ENCODE measurements at places on chromosomes 1 and 21.
A peak's percentile ranks its signal among the peaks of the same experiment; 100 is the strongest.

- DNase-seq: no peak
- H3K27ac ChIP-seq: no peak overlapping the region
- no peaks in the 10 kb centered on the region for H3K27me3 ChIP-seq
- H3K36me3 ChIP-seq: peaks cover 47% of the 10 kb centered on the region
- H3K4me3 ChIP-seq: no peak overlapping the region
Observed at GRCh38 chr1:150621497-150622302, 7.7 kb downstream of the ENSA start.

DNA sequence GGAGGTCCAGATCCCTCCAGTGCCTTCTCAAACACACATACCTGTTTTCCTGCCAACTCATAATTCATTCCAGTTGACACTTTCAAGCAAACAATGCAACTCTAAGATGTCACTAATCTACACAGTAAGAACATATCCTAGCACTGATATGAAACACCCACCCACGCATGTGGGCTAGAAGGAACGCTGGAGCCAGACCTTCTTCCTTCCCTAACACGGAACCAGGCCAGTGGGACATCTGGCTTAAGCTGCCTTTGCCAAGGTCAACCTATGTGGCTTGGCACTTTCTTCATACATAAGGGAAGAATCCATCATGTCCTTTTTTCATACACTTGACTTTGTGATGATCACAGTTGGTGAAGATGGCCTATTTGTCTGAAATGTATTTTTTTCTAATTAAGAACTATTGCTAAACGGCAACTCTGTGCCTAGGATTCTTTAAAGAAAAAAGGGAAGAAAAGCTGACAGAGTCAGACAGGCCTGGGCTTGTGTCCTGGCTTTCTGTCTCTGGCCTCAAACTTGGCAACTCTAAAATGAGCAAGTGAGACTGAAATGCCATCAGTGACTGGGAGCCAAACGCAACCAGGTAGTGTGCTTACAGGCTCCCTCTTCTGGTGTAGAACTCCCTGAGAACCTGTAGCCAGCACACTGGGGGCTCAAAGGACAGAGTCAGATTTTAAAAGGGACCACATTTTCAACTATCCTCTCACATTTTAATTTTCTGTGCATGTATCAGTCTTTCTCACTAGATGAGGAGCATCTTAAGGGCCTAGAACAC is 92.6 kb upstream of the BEND5 start:
- no peak overlapping the region for H3K4me3 ChIP-seq
- DNase-seq: no peak
- no peak overlapping the region for H3K27ac ChIP-seq
- H3K36me3 ChIP-seq: no peaks in the 10 kb centered on the region
- no peaks in the 10 kb centered on the region for H3K27me3 ChIP-seq

- H3K4me3 ChIP-seq: no peak overlapping the region
- peak; percentile 28 for DNase-seq
- no peak overlapping the region for H3K27ac ChIP-seq
Observed at GRCh38 chr1:153422450-153423068, 6.2 kb downstream of the S100A7A start.

DNA sequence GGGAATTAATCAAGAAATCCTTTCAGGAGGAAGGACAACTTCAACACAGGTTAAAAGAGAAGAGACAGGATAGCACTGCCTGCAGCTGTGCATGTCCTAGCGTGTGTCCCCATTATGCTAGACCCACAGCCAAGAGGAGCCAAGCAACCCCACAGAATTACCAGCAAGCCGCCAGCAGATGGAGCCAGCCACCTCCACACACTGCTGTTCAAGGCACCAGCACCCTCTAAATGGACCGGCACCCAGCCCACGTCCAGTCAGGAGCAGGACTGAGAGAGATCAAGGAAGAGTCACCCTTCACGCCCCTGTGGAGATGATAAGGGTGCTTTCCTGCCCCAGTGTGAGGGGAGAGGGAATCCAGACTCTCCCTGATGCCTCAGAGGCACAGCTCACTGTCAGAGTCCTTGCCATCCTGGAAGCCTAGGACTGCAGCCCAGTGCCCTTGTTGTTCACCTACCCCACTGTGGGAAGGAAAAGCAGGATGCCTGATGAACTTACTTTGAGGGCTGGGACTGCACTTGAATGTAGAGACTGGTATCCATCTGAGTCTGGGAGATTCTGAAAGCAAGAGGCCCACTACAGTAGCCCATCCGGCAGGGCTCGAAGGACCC is 37.1 kb upstream of the CTTNBP2NL start:
- DNase-seq: peak; percentile 44
- no peaks in the 10 kb centered on the region for H3K36me3 ChIP-seq
- H3K4me3 ChIP-seq: no peak overlapping the region
- no peak overlapping the region for H3K27ac ChIP-seq
- H3K4me1 ChIP-seq: no peaks in the 10 kb centered on the region
- peaks cover 21% of the 10 kb centered on the region for H3K27me3 ChIP-seq

GRCh38 chr1:112770724-112771123 is 55.6 kb upstream of the PPM1J start:
- H3K4me3 ChIP-seq: no peak overlapping the region
- DNase-seq: no peak
- H3K27me3 ChIP-seq: no peaks in the 10 kb centered on the region
- no peak overlapping the region for H3K27ac ChIP-seq

DNA sequence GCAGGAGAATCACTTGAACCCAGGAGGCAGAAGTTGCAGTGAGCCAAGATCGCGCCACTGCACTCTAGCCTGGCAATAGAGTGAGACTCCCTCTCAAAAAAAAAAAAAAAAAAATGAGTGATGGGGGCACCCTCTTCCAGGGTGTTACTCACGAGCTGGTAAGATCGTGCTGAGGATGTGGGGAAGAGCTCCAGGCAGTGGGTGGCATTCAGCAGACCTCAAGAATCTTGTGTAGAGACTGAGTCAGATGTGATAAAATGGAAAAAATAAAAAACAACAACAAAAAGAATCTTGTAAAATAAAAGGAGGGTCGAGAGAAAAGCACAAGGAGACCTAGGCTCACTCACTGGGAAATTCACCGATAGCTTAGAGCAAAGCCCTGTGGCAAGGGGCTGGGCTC is 38.5 kb downstream of the EPHA2 start:
- H3K27ac ChIP-seq: no peak overlapping the region
- H3K4me3 ChIP-seq: no peak overlapping the region
- DNase-seq: no peak
- no peaks in the 10 kb centered on the region for H3K36me3 ChIP-seq

- no peaks in the 10 kb centered on the region for H3K4me1 ChIP-seq
- H3K4me3 ChIP-seq: no peak overlapping the region
- H3K27ac ChIP-seq: no peak overlapping the region
- DNase-seq: no peak
- no peaks in the 10 kb centered on the region for H3K27me3 ChIP-seq
- H3K36me3 ChIP-seq: peaks cover 28% of the 10 kb centered on the region
Observed at GRCh38 chr21:31682620-31683019, 23.1 kb downstream of the SOD1 start.

DNA sequence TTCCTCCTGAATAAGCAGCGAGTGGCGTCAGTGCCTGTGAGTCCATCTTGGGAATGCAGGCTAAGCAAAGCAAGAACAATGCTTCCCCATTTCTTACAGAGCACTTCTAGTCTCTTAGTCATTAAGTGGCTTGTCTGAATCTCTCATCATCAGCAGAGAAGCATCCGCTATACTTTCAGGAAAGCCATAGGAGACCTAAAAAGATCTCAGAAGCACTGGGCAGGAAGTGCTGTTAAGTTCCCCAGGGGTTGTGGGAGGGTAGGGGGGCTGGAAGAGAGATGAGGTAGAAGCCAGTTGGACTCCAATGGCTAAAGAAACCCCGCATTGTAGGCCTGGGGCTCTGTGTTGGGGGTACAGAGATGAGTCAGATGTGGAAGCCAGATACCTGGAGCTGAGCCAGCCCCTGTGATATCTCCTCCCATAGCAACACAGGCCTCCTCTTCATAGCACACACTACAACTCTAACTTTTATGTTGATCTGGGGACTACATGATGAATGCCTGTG is 44.9 kb downstream of the SYT6 start:
- H3K36me3 ChIP-seq: no peaks in the 10 kb centered on the region
- DNase-seq: no peak
- no peaks in the 10 kb centered on the region for H3K27me3 ChIP-seq
- H3K4me1 ChIP-seq: peaks cover 2% of the 10 kb centered on the region
- H3K4me3 ChIP-seq: no peak overlapping the region

DNA sequence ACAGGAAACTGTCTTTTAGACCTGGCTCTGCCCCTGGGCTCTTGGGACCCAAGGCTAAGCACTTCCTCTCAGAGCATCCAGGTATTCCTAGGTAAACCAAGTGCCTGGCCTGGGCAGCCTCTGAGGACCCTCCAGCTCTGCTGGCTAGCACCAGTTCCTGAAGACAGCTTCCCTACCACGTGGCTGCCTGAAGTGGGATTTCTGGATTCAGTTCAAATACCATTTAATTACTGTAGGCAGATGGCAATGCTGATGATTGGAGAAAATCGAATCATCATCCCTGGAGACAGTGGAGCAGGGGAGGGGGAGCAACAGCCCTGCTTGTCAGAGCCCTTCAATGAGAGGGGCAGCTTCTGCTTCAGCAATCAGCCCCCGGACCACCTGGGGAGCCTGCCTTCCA is 11.9 kb downstream of the KIF21B start:
- H3K4me3 ChIP-seq: no peak overlapping the region
- DNase-seq: no peak
- no peaks in the 10 kb centered on the region for H3K27me3 ChIP-seq
- peaks cover 10% of the 10 kb centered on the region for H3K4me1 ChIP-seq
- no peaks in the 10 kb centered on the region for H3K36me3 ChIP-seq

DNA sequence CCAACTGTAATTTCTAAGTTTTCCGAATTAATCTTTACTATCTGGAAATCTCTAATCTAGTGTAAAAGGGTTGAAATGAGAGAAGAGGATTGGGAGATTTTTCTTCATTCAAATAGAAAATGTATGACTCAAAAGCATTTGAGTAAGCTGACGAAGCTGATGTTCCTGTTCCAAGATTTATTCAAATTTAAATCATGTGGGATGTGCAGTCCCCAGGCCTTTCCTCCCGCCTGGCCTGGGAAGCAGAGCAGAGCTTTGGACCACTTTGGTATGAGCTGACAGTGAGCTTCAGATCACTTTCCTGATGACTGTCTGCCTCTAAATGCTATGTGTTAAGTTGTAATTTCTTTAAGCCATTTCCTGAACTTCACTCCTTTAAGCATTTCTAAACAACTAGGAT is 192.0 kb downstream of the DHRS3 start:
- H3K27ac ChIP-seq: no peak overlapping the region
- no peak overlapping the region for H3K4me3 ChIP-seq
- no peaks in the 10 kb centered on the region for H3K4me1 ChIP-seq
- no peak for DNase-seq

DNA sequence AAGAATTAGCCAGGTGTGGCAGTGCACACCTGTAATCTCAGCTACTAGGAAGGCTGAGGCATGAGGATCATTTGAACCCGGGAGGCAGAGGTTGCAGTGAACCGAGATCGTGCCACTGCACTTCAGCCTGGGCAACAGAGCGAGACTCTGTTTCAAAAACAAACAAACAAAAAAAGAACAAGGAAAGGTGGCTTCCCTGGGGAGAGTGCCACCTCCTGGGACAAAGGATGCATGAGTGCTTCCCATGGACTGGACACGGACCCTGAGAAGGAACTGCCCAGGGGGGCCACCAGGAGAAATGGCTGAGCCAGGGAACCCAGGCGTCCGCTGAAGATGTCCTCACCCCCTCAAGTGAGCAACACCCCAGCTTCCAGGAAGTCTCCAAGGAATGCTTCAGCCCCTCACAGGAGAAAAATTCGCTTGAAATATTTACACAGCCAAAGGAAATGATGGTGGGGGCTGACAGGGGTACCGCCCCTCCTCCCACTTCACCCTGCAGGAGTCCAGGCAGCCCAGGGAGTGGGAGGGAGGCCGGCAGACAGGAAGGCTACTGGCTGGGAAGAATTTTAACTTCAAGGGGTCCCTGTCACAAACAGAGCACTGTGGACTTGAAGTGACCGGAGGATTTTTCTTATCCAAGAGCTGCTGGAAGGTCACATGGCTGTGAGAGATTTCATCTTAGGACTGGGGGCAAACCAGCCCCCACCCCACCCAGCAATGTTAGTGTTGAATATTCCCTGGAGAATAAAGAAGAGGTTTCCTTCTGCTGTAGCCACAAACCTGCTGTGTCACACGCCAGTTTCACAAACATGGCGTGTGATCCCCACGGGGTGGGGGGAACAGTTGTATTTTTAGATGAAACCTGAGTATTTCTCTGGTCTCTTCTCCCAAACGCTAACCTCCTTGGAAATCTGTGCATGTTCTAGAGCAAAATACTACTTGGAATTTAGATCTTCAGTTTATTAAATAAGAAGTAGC is 90.8 kb upstream of the SLC25A33 start:
- H3K4me3 ChIP-seq: no peak overlapping the region
- H3K27me3 ChIP-seq: no peaks in the 10 kb centered on the region
- H3K4me1 ChIP-seq: no peaks in the 10 kb centered on the region
- no peaks in the 10 kb centered on the region for H3K36me3 ChIP-seq

- no peak for DNase-seq
- peaks cover 11% of the 10 kb centered on the region for H3K27me3 ChIP-seq
- H3K36me3 ChIP-seq: no peaks in the 10 kb centered on the region
- H3K4me1 ChIP-seq: no peaks in the 10 kb centered on the region
Observed at GRCh38 chr1:119808491-119808890, 2.8 kb downstream of the REG4 start.

GRCh38 chr1:24250224-24250623 is 63.1 kb upstream of the IFNLR1 start:
- H3K27ac ChIP-seq: no peak overlapping the region
- no peak overlapping the region for H3K4me3 ChIP-seq
- no peak for DNase-seq

GRCh38 chr1:153081736-153082135 is 10.3 kb upstream of the SPRR2B start:
- H3K4me3 ChIP-seq: no peak overlapping the region
- no peak overlapping the region for H3K27ac ChIP-seq
- H3K36me3 ChIP-seq: no peaks in the 10 kb centered on the region

DNA sequence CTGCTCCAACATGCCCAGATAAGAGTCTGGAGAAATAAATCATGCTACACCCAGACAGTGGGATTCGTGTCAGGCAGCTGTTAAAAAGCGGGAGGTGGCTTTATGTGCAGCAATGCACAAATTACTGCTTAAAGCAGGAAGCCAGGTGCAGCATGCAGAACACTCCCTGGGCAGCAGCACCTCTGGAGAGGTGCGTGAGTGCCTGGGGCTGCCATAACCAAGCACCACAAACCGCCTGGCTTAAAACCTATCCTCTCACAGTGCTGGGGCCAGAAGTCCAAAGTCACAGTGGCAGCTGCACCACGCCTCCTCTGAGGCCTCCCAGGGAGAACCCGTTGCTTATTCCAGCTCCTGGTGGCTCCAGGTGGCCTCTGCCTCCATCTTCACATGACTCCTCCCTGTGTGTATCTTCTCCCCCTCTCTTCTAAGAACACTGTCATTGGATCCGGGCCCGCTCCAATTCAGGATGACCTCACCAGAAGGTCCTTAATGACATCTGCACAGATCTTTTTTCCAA is 115.6 kb downstream of the SIK1 start:
- H3K27me3 ChIP-seq: no peaks in the 10 kb centered on the region
- peaks cover 10% of the 10 kb centered on the region for H3K4me1 ChIP-seq
- H3K4me3 ChIP-seq: no peak overlapping the region
- H3K36me3 ChIP-seq: no peaks in the 10 kb centered on the region

Data from HCT116 (cell line).